T-helper 9 cell (primary cell): ENCODE measurements at places on chromosomes 6 and 20.

DNA sequence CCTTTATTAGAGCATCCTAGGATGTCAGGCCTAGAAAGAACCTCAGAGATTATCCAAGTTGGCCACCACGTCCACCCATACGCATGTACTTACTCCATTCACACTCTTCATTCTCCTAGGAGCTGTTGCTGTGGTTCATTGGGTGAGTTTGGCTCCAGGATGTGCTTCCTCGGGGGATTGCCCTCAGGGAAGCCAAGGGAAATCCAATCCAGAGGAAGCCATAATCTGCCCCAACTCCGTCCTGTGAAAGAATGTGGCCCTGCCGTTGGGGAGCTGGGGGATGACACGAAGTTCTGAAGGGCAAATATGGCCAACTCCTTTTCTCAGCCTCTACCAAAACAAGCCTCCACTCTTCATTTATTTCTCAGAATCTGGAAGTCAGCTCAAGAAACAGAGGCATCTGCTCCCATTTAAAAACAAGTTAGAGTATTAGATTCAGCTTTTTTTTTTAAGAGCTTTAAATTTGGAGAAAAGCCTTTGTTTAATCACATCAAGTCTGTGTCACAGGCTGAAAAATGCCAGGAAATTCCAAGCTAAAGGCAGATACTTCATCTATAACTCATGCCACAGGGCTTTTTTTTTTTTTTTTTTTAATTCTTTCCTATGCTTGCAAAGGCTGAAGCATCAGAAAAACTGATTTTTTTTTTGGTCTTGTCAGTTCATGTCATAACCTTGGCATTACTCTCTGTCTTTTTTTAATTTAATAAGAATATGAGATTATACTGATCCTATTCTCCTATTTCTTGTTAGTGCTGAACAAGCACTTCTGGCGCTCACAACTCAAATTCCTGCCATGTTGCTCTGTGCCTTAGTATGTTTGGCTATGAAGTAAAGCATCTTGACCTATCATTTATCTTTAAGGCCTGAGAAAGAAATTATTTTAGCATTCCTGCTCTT lies 480.9 kb upstream of the MARCKS start:
- no peak for DNase-seq

DNA sequence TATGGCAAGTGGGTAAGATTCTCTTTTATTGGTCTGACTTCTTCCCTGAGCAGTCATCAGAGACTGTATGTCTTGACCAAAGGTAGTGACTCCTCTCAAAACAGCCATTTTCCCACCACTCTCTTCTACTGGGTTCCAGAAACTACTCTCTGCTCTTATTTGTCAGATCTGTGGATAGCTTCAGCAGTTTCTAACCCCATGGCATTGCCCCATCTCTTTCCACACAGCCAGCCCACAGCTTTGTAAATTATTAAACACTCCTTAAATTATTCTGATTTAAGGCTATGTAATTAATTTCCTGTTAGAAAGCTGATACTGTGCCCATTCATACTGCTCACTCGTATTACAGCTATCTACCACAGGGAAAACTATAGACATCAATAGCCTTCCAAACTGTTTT lies 138.4 kb upstream of the CNR1 start:
- DNase-seq = no peak

DNA sequence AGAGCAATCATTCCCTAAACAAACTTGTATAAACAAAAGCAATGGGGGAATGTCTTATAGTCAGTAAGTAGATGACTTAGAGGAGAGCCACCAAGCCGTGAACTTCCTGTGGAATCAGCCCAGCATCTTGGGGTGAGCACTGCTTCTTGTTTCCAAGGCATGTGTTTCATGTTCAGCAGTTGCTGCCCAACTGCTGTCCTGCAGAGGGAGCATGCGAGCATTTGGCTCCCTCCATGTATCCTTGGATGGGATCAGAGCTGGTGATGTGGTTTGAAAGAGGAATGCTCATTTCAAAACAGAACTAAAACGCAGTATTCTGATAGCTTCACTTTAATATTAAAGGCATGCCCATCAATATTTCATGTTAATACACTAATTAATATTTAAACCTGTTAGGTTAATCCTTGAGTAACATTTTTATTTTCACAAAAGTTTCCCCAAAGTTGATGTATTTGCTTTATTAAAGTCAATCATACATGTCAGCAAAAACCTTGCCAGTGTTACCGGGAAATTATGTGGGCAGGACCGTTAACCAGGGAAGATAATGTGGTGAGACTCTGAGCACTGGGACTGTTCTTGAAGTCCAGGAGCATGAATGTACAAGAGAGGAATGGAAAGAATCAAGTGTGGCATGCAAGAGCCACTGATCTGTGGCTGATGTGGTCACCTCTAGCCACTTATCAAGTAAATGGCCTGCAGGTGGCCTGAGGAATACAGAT lies 172.1 kb upstream of the GGTLC1 start:
- DNase-seq = no peak

- no peak for DNase-seq
Measured at GRCh38 chr6:18507561-18507960, 120.4 kb downstream of the RNF144B start.

DNA sequence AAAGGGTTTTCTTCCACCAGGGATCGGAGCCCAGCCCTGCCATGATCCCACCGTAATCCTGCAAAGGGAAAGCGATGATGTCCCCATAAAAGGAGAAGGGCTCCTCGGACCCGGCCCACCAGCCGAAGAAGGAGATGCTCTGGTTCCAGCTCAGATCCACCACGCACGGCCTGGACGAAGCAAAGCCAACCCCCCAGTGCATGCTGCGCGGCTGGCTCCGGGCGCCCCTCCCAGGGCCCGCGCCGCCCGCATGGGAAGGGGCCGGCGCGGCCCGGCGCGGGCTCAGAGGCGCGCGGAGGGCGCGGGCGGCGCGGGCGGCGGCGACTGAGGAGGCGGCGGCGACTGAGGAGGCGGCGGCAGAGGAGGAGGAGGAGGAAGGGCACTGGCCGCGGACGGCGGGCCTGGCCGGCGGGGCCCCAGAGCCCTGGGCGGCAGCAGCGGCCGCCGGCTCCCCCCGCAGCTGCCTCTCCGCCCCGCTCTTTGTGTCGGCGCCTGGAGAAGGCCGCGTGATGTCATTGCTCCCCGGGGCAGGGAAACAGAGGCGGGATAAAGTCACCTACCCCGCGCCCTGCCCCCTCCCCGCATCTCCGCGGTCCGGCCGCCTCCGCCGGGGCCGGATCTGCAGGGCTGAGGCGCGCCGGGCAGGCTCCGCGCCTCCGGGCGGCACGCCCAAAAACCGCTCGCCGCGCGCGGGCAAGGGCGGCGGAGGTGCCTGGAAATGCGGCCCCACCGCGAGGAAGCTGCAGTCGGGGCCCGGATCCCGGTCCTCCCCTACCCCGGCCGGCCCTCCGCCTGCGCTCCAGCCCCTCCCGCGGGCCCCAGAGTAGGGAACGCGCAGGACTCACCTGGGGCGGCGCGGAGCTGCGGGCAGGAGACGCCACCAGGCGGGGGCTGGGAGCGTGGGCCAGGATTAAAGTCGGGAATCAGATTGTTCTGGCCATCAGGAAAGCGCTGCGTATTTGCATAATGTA lies at the start of gene FAXC:
Gene FAXC (minus strand): TSS at position 504 of the 971 bp plus-strand sequence. CDS start 302 bp downstream, at position 202.
- DNase-seq = no peak
